ENCODE measurements at places on chromosomes 16 and 17. TPM values are rescaled to one million over a fixed set of nuclear protein-coding genes. Genes with fewer than 3 reads are reported as not detected.
A peak's percentile ranks its signal among the peaks of the same experiment; 100 is the strongest.

DNA sequence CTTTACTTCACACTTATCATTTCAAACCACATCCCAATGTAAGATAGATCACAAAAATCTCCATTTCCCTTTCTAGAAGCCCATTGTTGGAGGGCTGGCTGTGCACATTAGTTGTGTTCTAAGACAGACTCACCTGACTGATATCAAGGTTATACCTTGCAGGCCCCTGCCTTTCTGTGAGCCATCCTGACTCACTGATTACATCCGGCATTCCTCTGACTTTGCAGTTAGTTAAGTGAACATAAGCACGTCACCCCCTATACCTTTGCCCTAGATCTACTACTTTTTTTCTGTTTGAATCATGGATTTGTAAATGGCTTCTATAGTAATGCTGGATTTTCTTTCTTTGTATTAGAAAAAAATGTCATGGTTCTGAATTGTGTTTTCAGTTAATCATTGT lies 78.3 kb downstream of the TANGO6 start:
- H3K4me3 ChIP-seq: no peak overlapping the region
- H3K36me3 ChIP-seq: no peaks in the 10 kb centered on the region
- DNase-seq: peak; percentile 36
- no peak overlapping the region for H3K27ac ChIP-seq
- no peaks in the 10 kb centered on the region for H3K4me1 ChIP-seq

The CTRB2 gene
- total RNA-seq: 29.1 TPM

The APOH gene
- 5.1 TPM for total RNA-seq

The ZP2 gene
- 0.25 TPM for total RNA-seq

The SLX4 gene
- total RNA-seq: 6.3 TPM

GRCh38 chr16:66521252-66521713 lies 28.6 kb downstream of the TK2 start:
- H3K36me3 ChIP-seq: no peaks in the 10 kb centered on the region
- H3K27ac ChIP-seq: peak overlapping the region; percentile 73
- DNase-seq: no peak
- no peaks in the 10 kb centered on the region for H3K27me3 ChIP-seq
- H3K4me3 ChIP-seq: no peak overlapping the region
- peaks cover 16% of the 10 kb centered on the region for H3K4me1 ChIP-seq

DNA sequence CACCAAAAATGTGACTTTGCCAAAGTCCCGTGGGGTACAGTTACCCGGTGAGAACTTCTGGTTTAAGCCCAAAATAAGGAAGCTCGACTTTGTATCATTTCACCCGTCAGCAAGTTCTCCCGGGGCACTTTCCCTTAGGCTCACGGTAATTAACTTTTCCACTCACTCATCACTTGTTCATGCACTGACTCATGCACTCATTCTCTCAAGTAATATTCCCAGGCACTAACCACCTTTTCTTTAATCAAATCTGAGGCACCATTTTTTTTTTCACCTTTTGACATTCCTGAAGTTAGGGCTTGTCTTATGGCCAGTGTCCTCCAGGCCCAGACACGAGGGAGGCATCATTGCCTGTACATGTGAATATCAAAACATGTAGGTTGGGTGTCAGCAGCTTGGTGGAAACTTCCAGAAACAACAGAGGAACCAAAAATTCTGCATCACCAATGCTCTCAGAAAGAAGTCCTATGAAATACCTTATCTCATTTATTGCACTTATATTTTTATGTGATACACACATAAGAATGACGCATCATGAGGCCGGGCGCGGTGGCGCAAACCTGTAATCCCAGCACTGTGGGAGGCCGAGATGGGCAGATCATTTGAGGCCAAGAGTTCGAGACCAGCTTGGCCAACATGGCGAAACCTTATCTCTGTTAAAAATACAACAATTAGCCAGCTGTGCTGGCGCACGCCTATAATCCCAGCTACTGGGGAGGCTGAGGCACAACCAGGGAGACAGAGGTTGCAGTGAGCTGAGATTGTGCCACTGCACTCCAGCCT lies 36.1 kb upstream of the ATP2C2 start:
- no peaks in the 10 kb centered on the region for H3K36me3 ChIP-seq
- H3K4me3 ChIP-seq: no peak overlapping the region
- no peak for DNase-seq
- H3K27me3 ChIP-seq: no peaks in the 10 kb centered on the region

The PRSS53 gene
- total RNA-seq: 2.6 TPM

The KIFC3 gene
- 3.8 TPM for total RNA-seq

The SLC6A4 gene
- total RNA-seq: 0.88 TPM

Data from colonic mucosa (tissue), 4 donors.